A172 (cell line): ENCODE measurements at places on chromosomes 11 and 22. TPM values are rescaled to one million over a fixed set of nuclear protein-coding genes. Genes with fewer than 3 reads are reported as not detected.

DNA sequence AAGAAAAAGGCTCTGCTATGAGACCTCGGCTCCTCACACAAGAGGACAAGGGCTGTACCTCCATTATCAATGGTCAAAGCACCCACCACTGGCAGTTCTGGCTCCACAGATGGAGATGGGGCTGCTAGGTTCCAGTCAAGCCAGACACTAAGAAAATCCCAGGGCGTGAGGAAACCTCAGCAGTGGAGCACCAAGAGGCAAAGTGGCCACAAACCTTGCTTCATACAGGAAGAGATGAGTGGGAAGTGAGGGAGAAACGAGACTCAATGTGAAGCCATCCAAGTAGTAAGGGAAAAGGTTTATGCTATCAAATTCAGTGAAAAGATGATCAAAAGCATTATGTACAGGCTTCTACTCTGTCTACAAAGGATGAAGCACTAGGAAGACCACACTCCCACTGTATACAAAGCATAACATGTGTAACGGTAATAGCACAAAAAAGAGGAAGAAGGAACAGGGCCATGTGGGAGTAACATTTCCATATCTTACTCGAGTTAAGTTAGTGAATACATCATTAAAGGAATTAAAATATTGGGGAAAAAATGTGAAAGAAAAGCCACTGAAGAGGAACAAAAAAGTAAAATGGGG lies 27.0 kb downstream of the POLDIP3 start:
- no peak for DNase-seq

Gene IGLL5
- not detected in 2 replicates for total RNA-seq

Gene PLAAT2
- total RNA-seq, result 0.28 TPM in 1 of 2 replicates, not detected in the other

Gene BTBD18
- total RNA-seq, result not detected in 2 replicates

Gene CNTN5
- 0.12 and 0.26 TPM in 2 replicates for total RNA-seq

Gene C11orf42
- total RNA-seq, result not detected in 2 replicates

Gene HPX
- 0.14 and 0.74 TPM in 2 replicates for total RNA-seq

Gene SCO2
- total RNA-seq, result 8.0 and 9.5 TPM in 2 replicates
